ENCODE measurements at places on chromosomes 6 and 20.

DNA sequence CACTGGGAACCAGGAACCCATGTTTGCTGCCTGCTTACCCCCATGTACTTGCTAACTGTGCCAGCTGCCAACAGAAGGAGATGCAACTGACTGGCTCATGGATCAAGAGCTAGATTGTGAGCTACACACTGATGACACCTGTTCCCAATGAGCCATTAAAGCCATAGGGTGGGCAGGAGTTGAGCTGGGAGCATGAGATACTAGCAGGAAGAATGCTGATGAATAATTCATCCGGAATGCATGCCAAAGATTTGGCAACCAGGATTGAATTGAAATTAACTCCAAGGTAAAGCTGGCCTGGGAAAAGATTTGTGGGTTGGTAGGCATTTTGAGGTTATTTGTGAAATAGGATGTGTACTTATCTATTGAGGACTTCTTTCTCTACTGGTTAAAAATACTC, 631.1 kb downstream of the KIF16B start:
- ATAC-seq, result no peak

GRCh38 chr6:35078226-35078850, 62.8 kb downstream of the TCP11 start:
- no peak for ATAC-seq

GRCh38 chr6:36445621-36446020, 2.8 kb downstream of the KCTD20 start:
- no peak for ATAC-seq

DNA sequence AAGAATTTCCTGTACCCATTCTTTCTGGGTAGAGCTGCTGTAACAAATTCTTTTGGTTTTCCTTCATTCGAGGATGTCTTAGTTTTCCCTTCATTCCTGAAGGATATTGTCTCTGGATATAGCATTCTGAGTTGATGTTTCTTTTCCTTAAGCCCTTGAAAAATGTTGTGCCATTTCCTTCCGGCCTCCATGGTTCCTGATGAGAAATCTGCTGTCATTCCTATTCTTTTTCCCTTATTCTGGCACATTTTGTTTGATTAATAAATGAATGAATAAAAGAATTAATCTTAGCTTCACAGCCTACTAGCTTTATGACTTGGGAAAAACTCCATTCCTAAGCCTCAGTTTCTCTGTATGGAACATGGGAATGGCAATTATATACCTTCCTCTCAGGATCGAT, 173.1 kb downstream of the EYA2 start:
- ATAC-seq, result no peak

GRCh38 chr6:144156338-144156737, 6.0 kb downstream of the STX11 start:
- no peak for ATAC-seq

- no peak for ATAC-seq
Observed at GRCh38 chr20:59560588-59561227, 43.6 kb upstream of the PHACTR3 start.

DNA sequence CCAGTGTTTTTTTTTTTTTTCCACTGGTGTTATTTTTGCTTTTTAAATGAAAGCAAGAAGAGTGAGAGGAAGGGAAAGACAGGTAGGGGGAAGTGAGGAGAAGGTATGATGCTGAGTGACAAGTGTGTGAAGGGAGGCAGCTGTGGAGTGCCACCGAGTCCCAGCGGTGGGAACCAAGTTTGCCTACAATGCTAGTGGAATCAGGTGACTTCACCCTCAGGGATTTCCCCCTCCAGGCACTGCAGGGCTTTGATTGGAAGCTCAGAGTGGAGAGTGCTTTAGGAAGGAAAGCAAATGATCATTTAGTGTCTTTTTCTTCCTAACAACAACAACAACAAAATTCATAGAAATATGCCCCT, 120.5 kb upstream of the ENPP5 start:
- no peak for ATAC-seq
